ENCODE measurements at places on chromosomes 4 and X. TPM values are rescaled to one million over a fixed set of nuclear protein-coding genes. Genes with fewer than 3 reads are reported as not detected.

GRCh38 chr4:78418406-78418805 lies 133.2 kb upstream of the ANXA3 start:
- no peak for DNase-seq

The NDUFC1 gene
- polyA plus RNA-seq, result 66.3 TPM

GRCh38 chr4:22348410-22348809 lies 167.5 kb downstream of the ADGRA3 start:
- no peak for DNase-seq

DNA sequence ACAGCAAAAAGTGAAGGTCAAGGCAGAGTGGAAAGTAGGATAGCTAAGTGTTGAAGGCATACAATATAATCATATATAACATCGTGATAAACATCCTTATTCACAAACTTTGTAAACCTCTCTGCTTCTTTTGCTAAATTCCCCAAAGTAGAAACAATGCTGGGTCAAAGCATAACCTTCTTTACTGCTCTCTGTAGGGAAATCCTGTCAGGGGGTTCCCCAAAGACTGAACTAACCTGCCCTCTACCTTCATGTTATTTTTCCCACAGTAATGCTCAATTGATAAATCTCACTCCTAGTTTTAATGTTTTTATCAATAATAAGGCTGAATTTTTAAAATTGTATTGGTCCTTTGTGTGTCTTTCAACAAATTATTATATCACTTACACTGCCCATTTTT lies 55.7 kb downstream of the DCHS2 start:
- no peak for DNase-seq

- no peak for DNase-seq
Measured at GRCh38 chrX:93985344-93986307, 311.6 kb downstream of the FAM133A start.

GRCh38 chr4:1080961-1081688 lies 32.2 kb downstream of the RNF212 start:
- no peak for DNase-seq

DNA sequence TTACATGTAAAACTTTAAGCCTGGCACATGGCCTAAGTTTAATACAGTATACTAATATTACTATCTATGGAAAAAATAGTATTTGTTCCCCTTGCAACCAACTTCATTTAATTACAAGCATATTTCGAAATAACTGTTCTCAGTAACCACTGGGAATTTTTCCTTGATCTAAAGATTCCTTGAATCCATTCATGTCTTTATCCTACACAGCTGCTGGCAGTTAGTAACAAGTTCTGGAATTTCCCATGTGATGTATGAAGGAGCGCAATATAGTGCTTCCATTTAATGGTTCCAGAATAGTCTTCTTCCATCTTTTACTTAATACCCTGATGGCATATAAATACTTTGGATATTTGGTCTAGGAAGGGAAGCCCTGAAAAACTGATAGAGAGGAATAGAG lies 136.5 kb downstream of the AASDH start:
- DNase-seq, result no peak

The NLRP2B gene
- 0.08 TPM for polyA plus RNA-seq

DNA sequence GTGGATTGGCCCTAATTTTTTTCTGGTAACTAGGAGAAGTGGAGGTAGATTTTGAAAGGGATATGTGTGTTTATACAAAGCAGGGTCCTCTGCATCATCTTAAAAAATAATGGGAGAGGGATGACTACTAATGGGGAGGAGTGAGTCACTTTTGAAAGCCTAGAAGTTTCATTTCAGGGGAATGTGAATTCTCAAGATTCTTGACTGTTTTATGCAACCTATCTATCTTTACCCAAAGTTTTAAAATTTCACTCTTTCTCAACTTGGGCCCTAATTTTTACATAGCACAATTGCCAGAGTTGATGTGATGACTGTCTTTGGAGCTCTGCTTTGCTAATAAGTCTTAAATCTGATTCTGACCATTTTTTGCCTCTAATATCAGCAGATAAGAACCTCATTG lies 445.2 kb downstream of the GRXCR1 start:
- DNase-seq, result no peak

DNA sequence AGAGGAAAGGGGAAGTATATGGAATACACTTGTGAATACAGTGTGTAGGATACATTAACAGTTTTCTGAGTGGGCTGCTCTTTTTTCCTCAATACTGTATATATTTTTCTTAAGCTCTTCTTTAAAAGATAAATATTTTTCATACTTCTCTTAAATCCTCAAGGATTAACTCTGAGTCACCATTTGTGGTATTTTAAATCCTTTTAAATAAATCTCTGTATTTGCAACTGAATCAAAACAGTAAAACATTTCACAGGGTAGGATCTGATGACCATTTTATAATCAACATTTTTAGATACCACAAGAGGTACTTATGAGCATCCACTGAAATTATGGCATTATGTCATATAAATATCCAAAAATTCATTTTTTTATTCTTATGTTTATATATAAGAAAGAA lies 87.6 kb downstream of the GAB1 start:
- DNase-seq, result no peak

DNA sequence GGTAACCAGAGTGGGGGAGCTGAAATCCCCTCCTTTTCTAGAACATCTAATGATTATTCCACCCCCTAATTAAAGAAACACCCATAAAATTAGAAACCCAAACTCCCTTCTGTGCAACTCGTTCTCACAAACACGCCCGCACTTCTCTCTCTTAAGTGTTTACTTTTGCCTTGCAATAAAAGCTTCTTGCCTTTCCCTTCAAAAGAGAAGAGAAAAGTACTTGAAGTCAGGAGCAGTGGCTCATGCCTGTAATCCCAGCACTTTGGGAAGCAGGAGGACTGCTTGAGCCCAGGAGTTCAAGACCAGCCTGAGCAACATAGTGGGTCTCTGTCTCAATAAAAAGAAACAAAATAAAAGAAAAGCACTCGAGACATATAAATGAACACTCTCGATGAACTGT lies 3.6 kb upstream of the GPR173 start:
- DNase-seq, result peak; percentile 8

DNA sequence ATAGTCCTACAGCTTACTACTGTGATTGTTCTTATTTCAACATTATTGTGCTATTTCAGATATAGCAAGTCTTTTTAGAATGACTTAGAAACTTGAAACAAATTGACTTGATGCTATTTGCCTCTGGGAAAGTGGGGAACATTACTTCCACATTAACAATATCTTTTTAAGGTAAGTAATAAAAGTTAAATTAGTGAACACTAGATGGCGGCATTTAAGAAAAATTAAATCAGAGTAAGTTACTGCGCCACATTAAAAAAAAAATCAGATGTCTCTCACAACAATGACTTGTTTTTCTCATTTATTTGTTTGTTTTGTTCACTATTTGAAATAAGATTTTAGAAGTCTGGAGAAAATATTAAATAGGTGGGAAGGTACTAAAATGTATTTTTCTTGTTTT lies 1026.9 kb upstream of the SLIT2 start:
- DNase-seq, result peak; percentile 25

The SLC7A11 gene
- 0.81 TPM for polyA plus RNA-seq

DNA sequence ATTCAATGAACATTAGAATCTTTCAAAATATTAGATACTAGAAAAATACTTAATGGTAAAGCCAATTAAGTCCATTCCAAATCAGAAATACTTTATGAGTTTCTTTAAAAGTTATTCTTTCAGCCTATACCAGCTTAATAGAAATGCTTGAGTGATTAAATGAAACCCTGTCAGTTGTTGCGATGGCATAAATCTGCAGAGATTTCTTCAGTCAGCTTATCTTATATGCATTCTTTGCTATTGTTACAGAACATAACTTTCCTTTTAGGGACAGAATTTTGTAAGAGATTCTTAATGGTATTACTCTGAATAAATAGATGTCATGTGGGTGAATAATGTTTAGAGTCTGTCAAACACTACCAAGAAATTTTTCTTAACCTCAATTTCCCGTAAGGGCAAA lies 325.0 kb upstream of the HAND2 start:
- no peak for DNase-seq

The TEX13D gene
- not detected for polyA plus RNA-seq

DNA sequence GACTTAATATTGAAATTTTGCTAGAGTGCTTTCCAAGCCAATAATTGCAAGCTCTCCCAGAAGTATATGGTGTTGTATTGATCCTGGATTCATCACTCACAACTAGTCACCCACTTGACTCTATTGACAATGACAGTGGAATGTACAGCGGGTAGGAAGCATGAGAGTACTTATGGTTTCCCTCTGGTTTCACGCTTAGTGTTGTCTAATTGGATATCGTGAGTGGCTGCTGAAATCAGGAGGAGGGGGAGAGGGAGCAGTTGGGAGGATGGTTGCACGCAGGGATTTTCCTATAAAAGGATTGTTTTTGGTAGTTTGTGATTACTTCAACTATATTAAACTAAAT lies 1819.5 kb upstream of the TENM3 start:
- no peak for DNase-seq

DNA sequence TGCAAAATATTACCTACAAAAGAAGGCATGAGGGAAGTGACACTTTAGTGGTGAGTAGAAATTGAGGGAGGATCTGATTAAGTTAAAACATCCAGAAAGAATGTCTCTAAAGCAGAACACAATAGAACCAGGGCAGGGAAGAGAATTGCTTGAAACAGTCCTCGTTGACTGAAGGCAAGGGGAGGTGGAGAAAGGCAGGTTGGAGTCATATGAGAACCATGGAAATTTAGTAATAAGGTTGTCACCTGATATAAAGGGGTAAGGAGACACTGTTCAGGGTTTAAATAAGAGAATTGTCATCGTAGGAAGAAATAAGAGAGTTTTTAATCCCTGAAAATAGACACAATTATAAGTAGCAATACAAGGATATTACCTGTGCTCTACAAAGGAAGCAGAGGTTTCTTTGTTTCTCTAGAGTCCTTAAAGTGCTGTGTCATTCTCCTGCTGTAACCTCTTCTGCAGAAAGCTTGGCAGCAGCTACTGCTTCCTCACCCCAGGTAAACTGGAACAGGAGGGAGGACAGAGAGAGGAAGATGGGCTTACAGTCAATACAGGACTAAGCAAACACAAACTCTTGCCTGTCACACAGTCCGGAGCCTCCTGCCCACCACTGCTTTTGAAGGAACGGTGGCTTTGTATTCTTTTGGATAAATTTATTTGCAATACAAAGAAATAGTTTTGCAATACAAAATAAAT lies 258.4 kb downstream of the PPARGC1A start:
- no peak for DNase-seq

- DNase-seq, result peak; percentile 17
Measured at GRCh38 chr4:77104791-77105540, 29.2 kb upstream of the CCNI start.

The IQCM gene
- not detected for polyA plus RNA-seq

- DNase-seq, result no peak
Measured at GRCh38 chr4:150005537-150005936, 72.7 kb upstream of the DCLK2 start.

- DNase-seq, result no peak
Measured at GRCh38 chrX:1536712-1537030, 314 bp downstream of the P2RY8 start.

DNA sequence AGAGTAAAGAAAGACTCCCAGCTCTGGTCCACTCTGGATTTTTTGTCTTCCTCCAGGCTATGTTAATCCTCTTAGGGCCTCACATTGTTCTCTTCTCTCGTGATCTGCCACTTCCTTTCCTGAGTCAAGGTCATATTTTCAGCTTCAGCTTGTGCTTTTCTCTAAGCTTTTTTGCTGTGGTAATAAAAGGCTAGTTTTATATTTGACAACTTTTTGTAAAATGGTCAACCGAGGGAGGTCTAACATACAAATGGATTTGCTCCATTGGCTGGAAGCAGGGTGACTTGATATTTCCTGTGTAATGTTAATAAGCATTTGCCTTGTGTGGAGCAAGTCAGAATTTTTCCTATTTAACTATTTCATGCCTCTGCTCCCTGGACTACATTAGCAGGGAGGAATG lies 239.7 kb downstream of the RAB28 start:
- DNase-seq, result no peak

The BTK gene
- polyA plus RNA-seq, result 3.7 TPM

DNA sequence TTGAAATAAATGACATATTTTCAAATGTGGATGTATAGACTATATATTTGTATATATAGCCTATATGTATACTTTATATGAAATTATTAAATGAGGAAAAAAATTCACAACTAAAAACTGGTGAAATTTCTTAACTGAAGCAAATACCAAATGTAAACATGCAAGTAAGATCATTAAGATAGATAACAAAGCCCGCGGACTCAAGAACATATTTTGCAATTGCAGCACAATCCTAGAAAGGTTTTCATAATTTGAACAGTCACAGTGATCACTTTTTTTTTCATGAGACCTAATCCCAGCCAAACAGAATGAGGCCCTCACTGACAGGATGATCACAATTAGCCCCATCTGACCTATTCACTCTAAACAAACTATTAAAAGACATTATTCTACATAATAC lies 123.2 kb downstream of the SPOCK3 start:
- DNase-seq, result no peak

DNA sequence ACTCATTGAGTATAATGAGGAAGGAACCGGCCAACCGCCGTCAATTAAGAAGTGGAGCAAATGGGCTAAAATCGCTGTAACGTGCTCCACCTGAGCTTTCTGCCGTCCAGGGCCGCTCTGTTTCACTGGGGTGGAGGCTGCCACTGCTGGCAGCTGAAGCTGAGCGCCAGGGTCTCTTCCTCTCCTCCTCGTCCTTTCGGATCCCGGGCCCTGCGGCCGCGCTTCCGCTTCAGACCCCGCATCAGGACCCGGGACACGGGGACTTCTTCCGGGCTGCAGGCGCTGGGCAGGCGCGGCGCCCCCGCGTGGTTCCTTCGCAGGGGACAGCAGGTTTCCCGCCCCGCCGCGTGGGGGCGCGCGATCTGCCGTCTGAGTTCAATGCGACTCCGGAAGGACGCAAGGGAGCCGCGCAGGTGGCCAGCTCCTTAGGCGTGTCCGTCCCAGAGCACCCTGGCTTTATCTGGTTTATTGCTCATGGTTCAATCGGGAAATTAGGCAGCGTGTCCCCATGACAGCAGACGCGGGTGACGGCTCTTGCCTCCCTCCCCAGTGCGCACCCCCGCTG lies 519.8 kb downstream of the TRIML1 start:
- no peak for DNase-seq

DNA sequence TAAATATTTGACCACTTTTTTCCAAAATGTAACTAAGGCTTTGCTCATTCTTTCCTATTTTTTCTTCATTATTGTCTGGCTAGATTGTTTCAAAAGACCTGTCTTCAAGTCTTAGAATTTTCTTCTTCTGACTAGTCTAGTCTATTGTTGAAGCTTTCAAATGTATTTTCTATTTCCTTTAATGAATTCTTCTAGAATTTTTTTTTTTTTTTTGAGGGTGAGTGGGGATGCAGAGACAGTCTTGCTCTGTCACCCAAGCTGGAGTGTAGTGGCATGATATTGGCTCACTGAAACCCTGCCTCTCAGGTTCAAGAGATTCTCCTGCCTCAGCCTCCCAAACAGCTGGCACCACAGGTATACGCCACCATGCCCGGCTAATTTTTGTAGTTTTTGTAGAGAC lies 141.4 kb downstream of the TET2 start:
- DNase-seq, result no peak

The MAGEB10 gene
- 0.10 TPM for polyA plus RNA-seq

Measured in right lung (tissue), 10 donors.